ENCODE measurements at places on chromosomes 5 and 9.

- DNase-seq, result no peak
Observed at GRCh38 chr5:9623661-9624060, 6.5 kb downstream of the TAS2R1 start.

DNA sequence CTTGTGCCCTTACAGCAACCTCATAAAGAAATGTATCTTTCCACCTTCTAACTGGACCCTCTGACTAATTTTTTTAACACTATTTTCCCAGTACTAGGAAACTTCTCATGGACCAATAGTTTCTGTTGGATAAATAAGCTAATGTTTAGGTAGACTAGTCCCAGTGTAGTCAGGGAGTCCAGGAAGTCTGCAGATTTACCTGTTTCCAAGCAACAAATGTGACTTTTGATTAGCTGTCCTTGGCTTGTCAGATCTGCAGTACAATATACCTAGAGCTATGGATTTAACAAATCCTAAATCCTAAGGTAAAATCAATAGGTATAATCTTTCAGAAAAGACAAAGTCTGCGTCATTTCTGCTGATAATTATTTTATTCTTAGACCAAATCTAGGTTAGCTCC is 55.7 kb downstream of the FAM174A start:
- no peak for DNase-seq

DNA sequence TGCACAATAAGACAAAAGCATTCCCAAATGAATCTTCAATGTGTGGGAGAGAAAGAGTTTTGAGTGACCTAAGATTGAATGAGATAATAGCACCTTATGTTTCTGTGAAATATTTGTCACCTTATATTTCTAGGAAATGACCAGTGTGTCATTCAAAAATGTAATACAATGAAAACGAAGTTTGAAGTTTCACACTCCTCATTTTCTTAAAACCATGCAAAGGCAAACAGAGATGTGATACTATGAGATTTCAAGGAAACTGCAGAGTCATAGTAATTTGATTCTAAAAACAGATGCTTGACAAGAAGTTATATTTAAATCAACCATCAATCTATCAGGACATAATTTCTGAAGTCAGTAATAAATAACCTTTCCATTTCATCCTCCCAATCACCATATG is 13.6 kb upstream of the ABCA1 start:
- no peak for DNase-seq

- no peak for DNase-seq
Observed at GRCh38 chr5:154484393-154485095, 6.5 kb upstream of the HAND1 start.

GRCh38 chr9:81611664-81612063 is 77.7 kb downstream of the TLE1 start:
- DNase-seq, result no peak

DNA sequence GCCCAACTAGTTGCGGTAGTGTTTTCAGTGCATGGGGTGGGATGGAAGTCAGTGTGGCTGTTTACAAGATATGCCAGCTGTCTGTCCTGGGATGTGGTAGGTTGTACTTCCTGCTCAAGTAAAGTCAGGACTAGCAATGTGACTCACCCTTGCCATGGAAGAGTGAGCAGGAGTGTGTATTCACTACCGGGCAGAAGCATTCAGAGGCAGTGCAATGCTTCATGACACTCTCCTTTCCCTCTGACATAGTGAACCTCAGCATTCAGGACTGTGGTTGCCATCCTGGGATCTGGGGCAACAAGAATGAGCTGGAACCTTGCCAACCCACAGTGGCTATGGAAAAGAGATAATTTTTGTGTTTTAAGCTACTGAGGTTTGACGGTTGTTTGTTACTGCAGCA is 68.9 kb downstream of the BOD1 start:
- no peak for DNase-seq

DNA sequence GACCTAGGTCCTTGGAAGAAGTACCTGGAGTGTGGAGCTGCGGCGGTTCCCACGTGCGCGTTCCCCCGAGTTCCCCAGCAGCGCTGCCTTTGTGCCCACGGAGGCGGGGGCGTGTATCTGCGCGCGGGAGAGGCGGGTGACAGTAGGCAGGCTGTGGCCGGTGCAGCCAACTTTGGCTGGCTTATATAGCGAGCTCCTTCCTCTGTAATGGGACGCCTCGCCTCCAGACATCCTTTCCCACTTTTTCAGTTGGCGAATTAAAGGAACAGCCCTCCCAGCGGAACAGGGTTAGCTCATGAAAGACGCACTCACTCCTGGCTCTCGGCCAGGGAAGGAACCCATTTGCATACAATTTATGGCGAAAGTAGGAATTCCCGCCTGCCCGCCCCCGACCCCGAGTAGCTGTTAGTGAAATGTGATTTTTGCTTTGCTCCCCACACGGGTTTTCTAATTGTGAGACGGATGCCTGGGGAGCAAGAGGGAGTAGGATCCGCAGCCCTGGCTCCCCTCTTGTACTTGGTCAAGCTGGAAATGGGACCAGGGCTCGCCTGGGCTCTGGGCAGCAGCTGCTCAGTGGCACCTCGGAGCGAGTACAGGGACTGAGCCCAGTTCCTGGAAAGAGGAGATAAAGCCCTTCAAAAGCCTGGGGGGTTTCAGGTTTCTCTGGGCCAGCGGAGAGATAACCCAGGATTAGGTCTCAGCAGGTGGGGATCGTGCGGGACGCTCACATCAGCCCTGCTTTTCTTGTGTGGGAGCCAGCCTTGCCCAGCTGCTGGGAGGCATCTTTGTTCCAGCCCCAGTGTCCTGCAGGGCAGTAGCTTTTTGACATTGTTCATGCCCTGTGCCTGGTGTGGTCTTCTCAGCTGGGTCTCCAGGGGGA is at the start of gene TNC:
Gene TNC (minus strand): TSS at position 159 of the 880 bp plus-strand sequence. CDS start 27,139 bp downstream, outside the sequence.
- peak; percentile 36 for DNase-seq

DNA sequence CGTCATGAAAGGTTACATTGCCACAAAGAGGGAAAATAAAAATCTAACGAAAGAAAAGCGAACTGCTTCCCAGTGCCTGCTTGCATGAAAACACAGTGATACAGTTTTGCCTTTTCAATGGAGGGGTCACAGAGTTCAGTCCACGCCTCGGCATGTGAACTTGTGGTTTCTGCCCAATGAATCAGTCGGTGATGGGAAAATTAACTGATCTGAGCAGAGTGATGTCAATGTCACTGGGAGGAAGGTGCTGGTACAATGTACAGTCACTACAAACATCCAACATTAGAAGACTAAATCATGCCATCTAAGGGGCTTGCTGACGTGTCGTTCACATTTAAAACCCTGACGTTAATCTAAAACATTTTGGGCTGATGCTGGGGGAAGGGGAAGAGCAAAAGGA is 151.8 kb upstream of the MSX2 start:
- DNase-seq, result no peak

DNA sequence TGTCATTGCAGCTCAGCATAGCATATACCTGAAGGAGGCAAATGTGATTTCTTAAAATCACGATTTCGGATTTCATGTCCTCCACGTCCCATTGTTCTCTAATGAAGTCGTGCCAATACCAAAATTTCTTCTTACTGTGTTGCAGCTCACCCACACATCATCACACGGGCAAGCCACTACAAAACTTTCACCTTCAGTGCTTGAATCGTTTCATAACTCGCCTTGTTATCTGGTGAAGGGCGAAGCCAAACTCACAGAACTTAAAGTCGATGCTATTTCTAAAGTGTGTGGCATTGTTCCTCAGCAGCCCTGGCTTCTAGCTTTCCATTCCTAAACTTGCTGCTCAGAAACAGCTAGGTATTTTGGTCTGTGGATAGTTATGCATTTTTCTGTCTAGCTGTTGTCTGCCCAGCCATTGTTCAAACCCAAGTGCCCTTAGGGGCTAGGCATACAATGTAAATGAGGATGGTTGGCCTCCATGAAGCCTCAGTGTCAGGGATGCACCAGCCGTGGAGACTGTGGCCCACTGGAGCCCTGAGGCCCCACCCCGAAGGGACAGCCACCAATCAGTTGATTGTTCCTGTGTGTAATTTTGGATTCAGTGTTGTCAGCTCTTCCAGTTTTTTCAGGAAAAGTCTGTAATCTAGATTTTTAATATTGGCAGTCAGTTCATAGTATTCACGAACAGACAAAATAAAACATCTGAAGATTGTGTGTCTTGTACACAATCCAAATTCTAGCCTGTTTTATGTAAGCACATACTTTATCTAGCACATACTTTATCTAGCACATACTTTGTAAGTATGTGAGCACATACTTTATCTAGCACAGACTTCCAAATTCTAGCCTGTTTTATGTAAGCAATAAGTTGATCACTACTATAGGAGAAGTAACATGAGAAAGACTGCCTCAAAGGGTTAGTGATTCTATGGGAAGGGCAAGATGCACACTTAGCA is 112.8 kb downstream of the DAPK1 start:
- DNase-seq, result no peak

DNA sequence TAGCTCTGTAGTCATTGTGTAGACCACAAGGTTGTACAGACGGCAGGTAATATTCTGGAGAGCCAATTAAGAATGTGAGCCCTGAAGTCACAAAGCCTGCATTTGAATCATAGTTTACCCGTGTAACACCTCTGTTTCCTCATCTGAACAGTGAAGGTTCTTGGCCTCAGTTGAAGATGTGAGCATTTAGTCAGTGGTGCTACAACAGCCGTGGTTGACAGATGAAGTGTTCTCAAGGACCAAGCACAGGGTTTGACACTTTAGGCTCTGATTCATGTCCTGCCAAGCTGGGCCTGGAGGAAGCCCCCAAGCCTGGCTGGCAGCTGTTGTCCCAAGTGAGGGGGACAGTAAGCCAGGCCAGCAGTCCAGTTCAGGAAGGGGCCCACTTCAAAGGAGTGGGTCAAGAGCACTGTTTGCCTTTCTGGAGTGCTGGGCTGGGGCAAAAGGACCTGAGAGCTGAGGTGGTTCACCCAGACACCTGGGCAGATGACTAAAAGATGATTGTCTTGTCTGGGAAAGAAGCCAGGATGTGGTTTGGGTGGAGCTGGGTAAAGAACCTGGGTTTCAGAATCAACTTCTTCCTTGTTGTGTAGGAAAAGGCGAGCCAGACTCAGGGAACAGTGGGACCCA is 20.7 kb downstream of the FAXDC2 start:
- DNase-seq, result no peak

DNA sequence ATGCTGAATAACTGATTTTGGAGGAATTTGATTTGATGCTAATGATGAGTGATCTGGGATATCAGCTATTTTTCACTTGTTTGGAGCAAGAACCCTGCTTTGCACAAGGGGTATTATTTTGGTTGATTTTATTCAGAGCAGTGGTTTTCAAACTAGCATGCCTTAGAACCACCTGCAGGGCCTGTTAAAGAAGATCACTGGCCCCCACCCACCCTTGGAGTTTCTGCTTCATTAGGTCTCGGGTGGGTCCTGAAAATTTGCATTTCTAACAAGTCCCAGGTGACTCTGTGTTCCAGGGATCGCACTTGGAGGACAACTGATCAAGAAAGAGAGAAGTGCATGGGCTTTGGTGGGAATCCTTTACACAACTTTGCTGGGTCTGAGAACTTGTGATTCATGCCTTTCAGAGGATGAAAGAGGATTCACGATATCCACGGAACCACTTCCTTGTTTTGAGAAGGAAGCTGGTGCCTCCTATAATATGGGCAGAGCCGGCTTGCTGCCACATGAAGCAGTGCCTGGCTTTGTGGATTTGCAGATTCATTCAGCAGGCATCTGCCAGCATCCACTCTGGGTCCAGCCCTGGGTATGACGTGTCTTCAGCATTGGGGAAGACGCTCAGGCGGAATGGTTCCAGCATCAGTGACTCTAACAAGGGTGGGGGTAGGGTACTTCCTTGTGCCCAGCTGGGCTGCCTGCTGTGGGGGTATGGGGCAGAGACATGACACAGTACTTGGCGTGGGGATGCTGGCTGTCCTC is 106.6 kb upstream of the PITX1 start:
- no peak for DNase-seq

DNA sequence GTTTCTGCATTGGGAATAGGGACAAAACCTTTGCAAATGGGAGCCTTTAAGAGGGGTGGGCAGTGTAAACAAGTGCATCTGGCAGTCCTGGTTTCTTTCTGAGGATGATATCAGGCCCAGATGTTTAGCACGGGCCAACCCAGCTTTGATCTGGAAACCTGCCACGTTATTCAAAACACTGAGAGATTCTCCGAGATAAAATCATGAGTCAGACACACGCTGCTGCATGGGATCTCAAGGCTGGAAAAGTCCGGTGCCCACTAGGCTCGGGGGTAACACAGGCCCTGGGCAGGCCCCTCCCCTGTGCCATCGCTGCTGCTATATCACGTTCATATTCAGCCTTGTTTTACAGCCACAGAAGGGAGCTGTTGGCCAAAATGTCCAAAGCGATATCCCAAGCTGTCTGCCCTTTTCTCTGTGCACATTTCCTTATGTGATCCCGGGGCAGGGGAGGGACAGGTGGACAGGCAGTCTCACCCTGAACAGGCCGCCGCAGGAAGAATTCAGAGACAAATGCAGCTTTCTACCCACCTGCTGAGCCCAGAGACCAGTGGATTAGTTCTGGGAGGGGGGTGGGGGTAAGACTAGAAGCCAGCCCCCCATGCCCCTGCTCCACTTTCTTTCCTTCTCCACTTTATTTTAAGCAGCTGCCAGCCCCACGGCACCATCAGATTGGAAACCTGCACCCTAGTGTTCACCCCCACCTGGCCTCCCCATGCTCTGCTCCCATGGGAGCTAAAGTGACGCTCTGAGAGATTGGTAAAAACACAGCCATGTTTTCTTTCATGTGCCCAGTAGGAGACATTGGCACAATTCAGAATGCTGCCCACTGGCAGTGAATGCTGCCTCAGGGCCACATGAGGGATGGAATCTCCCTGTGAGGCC is 63.1 kb downstream of the TMOD1 start:
- no peak for DNase-seq

- no peak for DNase-seq
Observed at GRCh38 chr5:2751592-2752021, at the start of gene IRX2. Gene IRX2, minus strand, starts transcription at chr5:2751677. Its CDS starts 264 bp downstream, at chr5:2751413.

DNA sequence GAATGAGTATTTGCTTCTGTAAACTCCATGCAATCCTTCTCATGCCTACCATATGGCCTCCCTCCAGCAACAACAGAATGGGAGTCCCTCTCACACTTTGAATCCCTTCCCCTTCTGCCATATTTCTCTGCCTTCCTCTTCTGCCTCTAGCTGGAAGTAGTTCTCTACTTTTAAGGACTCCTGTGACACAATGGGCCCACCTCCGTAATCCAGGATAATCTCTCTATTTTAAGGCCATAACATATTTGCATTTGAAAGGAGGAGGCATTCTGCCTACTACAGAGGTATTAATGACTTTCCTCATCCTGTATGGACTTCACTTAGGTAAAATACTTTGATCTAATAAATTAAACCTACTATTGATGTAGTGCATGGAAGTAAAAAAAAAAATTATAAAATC is 155.4 kb upstream of the ITGA1 start:
- no peak for DNase-seq

DNA sequence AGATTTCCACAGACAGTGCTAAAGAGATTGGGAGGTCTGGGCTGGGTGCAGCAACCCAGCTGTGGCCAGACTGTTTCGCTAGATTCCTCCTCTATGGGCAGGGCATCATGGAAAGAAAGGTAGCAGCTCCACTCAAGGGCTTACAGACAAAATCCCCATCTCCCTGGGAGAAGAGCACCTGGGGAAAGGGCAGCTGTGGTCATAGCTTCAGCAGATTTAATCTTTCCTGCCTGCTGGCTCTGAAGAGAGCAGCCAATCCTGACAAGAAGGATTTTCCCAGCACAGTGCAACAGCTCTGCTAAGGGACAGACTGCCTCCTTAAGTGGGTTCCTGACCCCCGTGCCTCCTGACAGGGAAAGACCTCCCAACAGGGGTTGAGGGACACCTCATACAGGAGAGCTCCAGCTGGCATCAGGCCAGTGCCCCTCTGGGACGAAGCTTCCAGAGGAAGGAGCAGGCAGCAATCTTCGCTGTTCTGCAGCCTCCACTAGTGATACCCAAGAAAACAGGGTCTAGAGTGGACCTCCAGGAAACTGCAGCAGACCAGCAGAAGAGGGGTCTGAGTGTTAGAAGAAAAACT is 1379.3 kb upstream of the ACO1 start:
- no peak for DNase-seq
